SHP77 treated with DMSO at 0.1 percent for 48 hours (cell line): ENCODE measurements at places on chromosomes 3 and 15.

DNA sequence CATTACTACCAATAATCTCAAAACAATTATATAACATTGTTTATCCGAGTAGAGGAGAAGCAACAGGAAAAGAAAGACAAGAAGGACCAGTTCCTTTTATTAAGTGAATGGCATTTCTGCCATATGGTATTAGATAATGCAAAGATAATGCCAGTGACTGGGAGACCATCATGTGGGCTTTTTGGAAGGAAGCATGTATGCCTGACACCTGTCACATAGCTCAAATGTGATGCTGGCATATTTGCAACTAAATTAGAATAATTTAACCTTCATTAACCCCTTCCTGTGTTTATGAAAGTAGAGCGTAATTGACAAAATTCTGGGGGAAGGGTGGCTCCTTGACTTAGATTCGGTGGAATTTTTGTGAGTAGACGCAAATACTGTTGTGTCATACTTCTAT, 733.0 kb downstream of the TUSC7 start:
- no peak for DNase-seq

DNA sequence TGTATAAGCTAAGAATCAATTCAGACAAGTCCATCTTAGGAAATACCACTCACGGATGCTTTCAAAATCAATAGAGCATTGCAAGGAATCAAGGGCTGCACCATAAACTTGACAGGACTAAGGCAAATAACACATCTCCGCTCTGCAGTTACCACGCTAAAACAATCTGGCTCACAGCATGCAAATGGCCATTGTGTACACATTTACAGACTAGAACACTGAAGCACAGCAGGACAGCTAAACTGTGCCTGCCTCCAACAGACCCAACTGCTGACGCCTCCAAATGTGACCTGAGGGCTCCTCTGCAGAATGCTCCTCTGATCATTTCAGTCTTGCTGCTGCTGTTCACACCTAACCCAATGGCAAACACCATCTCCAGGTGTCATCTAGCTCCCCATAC, 104.3 kb downstream of the MEX3B start:
- no peak for DNase-seq

DNA sequence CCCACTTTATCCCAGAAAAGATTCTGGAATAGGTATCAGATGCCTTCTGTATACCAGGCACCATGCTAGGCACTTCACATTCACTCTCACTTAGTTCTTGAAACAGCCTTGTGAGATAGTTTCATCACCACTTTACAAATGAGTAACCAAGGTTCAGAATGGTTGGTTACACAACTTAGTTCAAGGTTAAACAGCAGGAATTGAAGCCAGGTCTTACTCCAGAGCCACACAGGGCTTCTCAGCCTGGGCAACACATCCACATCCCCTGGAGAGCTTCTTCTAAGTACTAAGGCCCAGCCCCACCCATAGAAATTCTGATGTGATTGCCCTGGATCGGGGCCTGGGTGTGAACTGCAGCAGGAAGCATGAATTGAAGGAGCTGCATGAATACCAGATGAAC, 18.6 kb downstream of the WHAMM start:
- DNase-seq: no peak

DNA sequence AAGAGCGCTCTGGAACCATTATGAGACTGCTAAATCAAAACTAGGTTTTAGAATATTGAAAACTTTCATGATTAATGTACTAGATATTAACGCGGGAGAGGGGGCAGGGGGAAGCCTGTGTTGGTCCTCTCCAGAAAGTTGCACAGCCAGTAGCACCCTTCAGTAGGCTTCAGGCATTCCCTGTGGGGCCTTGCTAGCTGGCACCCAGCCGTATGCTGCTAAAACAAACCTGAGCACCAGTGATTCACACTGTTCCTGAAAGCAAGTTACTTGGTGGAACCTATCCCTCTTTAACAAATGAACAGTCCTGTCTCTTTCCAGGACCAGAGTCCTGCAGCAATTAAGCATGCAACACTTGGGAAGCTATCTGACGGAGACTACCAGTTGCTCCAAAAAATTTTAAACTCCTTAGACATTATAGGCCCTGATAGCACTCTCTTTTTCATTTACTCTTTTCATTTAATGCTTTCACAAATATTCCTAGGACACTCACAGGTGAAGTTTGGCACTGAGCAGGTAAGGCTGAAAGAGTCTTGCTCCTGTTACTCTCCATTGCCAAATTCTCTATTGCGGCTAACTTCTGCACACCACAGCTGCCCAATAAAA, 1.2 kb upstream of the ATRIP start:
- DNase-seq: no peak

- no peak for DNase-seq
Measured at GRCh38 chr3:128081846-128082245, 29.6 kb downstream of the SEC61A1 start.

DNA sequence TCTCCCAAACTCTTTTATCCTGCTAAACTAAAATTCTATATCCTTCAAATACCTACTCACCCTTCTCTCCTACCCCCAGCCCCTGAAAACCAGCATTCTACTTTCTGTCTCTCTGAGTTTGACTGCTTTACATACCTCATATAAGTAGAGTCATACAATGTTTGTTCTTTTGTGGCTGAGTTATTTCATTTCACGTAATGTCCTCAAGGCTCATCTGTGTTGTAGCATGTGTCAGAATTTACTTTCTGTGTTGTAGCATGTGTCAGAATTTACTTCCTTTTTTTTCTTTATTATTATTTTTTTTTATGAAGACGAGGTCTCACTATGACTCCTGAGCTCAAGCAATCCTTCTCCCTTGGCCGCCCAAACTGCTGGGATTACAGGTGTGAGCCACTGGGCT, 20.1 kb downstream of the IFT122 start:
- DNase-seq: no peak

DNA sequence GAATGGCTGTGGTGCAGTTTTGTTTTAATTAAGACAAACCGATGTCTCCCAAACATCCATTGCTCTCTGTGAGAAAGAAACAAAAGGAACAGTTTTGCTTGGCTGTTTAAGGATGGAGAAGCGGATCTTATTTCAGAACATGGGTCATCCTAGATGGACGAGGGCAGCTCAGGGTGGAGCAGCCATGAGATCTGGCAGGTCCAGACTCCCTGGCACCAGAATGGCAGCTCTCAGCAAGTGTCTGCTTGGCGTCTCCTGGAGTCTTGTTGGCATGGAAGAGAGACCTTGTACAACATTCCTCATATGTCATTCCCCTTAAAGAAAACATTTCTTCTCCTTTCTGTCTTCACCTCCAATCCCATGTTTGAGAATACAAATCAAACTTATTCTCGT, 93.8 kb downstream of the ADAMTSL3 start:
- no peak for DNase-seq
